A375 (cell line): ENCODE measurements at places on chromosomes 16 and 17. TPM values are rescaled to one million over a fixed set of nuclear protein-coding genes. Genes with fewer than 3 reads are reported as not detected.

Gene ACAP1
- total RNA-seq = 2.5 and 5.1 TPM in 2 replicates

Gene SLC9A5
- total RNA-seq = 2.5 and 2.9 TPM in 2 replicates

Gene RHBDF1
- 66.0 and 88.3 TPM in 2 replicates for total RNA-seq

Gene OTOP3
- not detected in 2 replicates for total RNA-seq

Gene VMP1
- total RNA-seq = 150 and 183 TPM in 2 replicates

Gene KCNH6
- total RNA-seq = not detected in 2 replicates

Gene MT1H
- total RNA-seq = not detected in 2 replicates

Gene MT1X
- total RNA-seq = 26.5 and 39.2 TPM in 2 replicates

Gene GAST
- total RNA-seq = not detected in 2 replicates

Gene ETV4
- total RNA-seq = 139 and 158 TPM in 2 replicates

Gene MATCAP1
- total RNA-seq = 24.4 and 25.3 TPM in 2 replicates

Gene PPP1R1B
- 1.4 TPM in 2 replicates for total RNA-seq

Gene CACNB1
- 4.0 and 4.7 TPM in 2 replicates for total RNA-seq

Gene MT4
- not detected in 2 replicates for total RNA-seq

Gene DRC7
- 0.11 TPM in 1 of 2 replicates, not detected in the other for total RNA-seq

Gene SULT1A3
- 5.0 and 5.3 TPM in 2 replicates for total RNA-seq

Gene RND2
- total RNA-seq = 0.21 TPM in 1 of 2 replicates, not detected in the other

Gene ELP5
- 69.7 and 99.4 TPM in 2 replicates for total RNA-seq

Gene C17orf113
- 2.9 and 3.2 TPM in 2 replicates for total RNA-seq

Gene ALKBH5
- total RNA-seq = 61.4 TPM in 2 replicates

Gene PRAC1
- not detected in 2 replicates for total RNA-seq

Gene HIC1
- total RNA-seq = 0.05 and 0.60 TPM in 2 replicates

Gene DDX28
- total RNA-seq = 28.6 and 31.1 TPM in 2 replicates

Gene FLII
- 212 and 214 TPM in 2 replicates for total RNA-seq

Gene CFAP97D1
- total RNA-seq = not detected in 2 replicates

Gene CEP20
- total RNA-seq = 23.9 and 24.3 TPM in 2 replicates

Gene CSH2
- not detected in 2 replicates for total RNA-seq

Gene POLR3K
- 23.0 and 24.0 TPM in 2 replicates for total RNA-seq

Gene SETD6
- total RNA-seq = 59.6 and 61.7 TPM in 2 replicates
